ENCODE measurements at places on chromosomes 1 and 21. TPM values are rescaled to one million over a fixed set of nuclear protein-coding genes. Genes with fewer than 3 reads are reported as not detected.

- DNase-seq: no peak
Observed at GRCh38 chr1:232459826-232460225, 170.1 kb downstream of the SIPA1L2 start.

DNA sequence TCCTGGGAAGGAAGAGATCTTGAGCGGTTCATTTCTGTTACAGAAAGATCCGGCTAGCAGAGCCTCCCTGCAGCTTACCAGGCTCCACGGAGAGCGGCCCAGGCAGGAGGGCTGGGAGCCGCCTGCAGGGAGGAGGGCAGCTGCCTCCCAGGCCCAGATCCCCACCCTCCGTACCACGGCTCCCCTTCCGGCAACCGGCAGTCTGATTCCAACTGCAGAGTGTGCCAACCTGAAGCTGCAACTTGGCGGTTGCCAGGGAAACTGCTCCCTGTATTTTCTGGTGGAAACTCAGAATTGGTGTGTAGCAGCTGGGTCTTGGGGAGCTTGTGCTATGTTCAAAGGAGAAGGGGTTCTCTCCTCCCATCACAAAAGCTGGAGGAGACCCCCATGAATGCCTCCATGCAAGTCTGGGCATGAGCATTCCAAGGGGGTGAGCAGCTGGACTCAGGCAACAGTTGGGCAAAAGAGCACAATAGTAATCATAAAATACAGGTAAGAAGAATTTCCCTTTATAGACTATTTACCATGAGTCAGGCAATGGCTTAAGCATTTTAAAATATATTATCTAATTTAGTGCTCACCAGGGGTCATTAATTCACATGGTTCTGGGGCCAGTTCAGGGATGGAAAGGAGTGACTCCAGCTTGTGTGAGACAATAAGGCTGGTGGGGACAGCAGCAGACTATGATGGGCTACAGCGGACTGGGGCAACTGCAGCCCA lies 46.1 kb upstream of the KAZN start:
- no peak for DNase-seq

DNA sequence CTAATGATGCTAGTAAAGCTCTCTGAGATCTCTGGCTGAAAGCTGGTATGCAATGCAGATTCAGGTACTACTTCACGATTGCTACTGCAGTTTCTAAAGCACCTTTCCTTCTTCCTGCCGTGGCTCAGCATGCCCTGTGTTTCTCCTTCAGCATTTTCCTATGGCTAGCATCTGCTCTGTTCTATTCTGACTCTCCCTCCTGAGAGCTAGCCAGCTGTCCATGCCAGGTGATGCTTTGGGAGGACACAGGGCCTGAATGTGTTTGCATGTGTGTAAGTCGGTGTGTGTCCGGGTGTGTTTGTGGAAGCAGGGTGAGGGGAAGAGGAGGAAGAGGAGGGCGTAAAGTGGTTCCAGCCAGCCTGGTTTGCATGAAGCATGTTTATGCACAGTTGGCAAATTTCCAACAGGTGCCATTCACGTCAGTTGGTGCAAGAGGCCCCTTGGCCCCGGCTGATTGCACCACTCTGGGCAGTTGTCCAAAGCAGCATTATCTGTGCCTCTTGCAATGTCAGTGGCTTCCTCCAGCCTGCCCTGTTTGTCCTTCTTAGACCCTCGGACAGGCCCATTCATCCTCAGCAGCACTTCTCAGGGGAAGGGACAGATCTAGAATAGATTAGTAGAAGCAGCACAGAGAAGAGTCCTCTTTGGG lies 433.3 kb downstream of the DISC1 start:
- no peak for DNase-seq

DNA sequence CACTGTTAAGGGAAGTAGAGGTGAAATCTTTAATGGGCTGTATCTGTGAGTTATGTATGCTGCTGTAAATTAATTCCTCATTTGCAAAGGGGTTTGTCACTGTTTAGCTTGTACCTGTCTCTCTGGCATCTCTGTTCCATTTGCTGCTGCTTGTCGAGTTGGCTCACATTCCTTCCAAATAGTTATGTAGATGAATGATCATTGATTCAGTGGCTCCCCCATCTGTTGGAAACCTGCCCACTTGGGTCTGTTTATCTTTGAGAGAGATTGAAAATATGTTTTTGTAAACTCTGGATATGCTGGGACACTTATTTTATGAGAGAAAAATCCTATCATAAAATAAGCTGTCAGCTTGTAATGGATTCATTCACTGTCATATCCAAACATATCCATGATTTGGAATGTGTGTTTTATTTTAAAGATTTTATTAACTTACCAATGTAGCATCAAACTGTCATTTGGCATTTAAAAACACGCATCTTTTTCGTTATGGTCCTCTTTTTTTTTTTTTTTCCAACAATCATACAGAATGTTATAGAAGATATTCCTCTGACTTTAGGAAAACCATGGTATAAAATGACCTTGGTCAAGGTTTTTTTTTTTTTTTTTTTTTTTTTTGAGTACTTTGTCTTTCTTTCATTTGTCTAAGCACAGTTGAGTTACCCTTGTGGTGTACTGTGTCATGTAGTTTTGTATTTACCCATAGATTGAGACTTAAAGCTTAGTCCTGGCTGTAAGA lies 3.5 kb downstream of the RYR2 start:
- no peak for DNase-seq

DNA sequence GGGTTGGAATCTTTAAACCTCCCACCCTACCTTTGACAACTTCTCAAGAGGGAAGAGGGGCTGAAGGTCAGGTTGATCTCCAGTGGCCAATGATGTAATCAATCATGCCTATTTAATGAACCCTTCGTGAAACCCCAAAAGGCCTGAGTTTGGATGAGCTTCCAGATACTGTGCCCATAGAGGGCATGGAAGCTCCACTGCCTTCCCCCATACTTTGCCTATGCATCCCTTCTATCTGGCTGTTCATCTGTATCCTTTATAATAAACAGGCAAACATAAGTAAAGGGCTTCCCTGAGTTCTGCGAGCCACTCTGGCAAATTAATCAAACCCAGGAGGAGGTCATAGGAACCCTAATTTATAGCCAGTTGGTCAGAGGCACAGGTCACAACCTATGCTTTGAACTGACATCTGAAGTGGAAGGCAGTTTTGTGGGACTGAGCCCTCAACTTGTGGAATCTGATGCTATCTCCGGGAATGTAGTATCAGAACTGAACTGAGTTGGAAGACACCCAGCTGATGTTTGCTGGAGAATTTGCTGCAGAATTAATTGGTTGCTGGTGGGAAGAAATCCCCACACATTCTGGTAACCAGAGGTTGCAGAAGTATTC lies 24.8 kb downstream of the S100A10 start:
- no peak for DNase-seq

The CD244 gene
- 0.27 TPM for total RNA-seq

GRCh38 chr1:222697826-222698225 lies 14.5 kb downstream of the AIDA start:
- no peak for DNase-seq

The CTSS gene
- total RNA-seq: 16.3 TPM

All from sigmoid colon (tissue), 7 donors.